Cerebellar cortex (tissue), 1 donor: ENCODE measurements at places on chromosomes 5 and 9.

DNA sequence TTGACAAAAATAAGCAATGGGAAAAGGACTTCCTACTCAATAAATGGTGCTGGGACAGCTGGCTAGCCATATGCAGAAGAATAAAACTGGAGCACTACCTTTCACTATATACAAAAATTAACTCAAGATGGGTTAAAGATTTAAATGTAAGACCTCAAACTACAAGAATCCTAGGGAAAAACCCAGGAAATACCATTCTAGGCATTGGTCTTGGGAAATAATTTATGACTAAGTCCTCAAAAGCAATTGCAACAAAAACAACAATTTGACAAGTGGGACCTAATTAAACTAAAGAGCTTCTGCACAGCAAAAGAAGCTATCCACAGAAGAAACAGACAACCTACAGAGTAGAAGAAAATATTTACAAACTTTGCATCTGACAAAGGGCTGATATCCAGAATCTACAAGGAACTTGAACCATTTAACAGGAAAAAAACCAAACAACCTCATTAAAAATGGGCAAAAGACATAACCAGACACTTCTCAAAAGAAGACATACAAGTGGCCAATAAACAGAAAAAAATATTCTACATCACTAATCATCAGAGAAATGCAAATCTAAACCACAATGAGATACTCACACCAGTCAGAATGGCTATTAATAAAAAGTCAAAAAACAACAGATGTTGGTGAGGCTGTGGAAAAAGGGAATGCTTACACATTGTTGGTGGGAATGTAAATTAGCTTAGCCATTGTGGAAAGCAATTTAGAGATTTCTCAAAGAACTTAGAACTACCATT lies 75.2 kb upstream of the CPEB4 start:
- DNase-seq: no peak

DNA sequence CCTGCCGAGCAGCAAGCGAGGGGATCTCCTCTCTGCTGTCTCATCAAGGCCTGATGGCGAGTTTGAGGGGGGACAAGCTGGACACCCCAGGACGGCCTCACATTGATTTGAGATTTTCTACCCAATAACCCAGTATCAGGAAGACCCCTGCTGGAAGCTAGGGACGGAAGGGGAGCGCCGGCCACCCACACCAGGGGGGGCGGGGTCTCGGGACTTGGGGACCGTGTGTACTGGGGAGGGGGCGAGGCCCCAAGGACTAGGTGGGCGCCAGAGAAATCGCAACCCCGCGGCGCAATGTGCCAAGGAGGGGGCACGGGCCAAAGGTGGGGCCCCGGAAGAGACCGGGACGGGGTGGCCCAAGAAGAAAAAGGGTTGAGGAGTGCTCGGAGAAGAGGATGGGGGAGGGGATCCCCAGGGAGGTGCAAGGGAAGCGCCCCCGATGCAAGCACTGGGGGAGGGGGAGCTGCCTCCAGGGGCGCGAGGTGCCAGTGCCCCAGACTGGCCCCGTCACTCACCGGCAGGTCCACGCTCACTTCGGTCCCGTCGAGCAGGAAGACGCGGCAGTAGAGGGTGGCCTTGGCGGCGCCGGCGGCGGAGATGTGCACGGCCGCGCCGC lies 1.1 kb downstream of the EPB41L4B start:
- DNase-seq: no peak

GRCh38 chr9:124624735-124624992 lies 117.5 kb upstream of the NR5A1 start:
- peak; percentile 96 for DNase-seq

DNA sequence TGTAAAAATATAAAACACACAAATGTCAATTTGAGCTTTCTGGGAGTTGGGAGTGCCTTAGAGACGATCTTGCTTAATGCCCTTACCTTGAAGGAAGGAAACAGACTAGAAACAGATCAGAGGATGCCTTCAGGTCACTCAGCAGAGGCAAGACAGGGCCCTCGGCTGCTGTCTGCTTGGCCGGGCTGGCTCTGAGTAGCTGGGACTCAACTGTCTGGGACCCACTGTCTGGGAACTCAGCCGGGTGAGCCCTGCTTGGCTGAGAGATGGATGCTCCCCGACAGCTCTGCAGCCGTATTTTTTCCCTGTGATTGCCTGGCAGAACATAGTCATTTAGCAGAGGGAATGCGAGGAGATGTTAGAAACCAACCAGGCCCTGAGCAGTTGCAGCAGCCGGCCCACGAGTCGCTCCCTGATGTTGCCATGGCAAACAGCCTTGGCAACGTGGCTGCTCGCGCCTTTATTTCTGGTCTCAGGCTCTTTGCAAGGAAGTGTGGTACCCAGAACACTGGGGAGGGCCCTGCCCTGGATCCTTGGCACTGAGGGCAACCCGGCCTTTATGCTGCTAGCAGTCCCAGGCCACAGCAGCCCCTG lies 10.9 kb downstream of the PPARGC1B start:
- peak; percentile 65 for DNase-seq

DNA sequence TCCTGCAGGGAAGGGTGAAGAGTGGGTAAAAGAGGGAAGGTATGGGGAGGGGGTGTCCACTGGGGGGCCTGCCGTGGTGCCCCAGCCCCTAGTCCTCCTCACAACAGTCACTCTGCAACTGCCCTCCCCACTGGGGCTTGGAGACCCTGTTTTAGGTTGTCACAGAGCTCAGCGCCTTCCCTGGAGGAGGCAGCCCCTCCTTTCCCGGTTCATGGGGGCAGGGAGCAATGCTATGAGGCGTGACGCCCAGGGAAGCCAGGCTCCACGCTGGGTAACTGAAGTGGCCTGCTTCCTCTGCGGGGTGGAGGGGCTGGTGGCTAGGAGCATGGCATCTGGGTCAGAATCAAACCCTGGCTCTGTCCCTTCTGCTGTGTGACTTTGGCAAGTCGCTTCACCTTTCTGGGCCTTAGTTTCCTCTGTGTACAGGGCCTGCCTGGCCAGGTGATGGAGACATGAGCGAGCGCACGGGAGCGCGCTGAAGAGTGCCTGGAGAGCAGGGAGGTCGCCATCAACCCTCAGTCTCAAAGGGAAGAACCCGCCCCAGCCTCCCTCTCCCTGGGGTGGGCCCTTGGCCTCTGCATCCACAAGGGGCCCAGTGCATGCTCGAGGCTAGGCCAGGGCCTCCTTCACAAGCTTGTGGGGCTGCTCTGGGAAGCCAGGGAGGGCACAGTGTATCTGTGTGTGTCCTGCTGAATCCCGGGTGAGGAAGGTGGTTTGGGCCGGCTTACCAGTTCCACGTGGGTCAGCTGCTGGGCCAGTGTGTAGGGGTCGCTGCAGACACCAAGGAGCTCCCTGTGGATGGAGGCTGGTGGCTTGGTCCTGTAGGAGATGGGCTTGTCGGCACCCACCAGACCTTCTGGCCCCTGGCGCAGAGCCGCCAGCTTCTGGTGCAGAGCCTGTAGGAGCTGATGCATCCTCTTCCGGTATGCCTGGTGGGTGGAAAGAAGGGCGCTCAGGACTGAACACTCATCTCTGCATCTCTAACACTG lies 56.4 kb upstream of the RNF130 start:
- DNase-seq: no peak

DNA sequence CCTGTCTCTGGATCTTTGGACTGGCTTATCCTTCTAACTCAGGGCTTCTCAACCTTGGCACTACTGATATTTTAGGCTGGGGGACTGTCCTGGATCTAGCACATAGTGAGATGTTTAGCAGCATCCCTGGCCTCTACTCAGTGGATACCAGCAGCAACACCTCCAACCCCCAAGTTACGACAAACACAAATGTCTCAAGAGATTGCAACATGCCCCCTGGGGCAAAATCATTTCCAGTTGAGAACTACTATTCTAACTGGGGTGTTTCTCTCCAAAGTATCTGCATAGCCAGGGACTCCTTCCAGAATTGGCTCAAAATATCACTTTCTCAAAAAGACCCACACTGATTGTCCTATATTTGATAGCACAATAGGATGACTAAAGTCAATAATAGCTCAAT lies 7.2 kb upstream of the TLR4 start:
- DNase-seq: no peak

GRCh38 chr5:37896159-37896558 lies 56.3 kb upstream of the GDNF start:
- DNase-seq: no peak

- no peak for DNase-seq
Observed at GRCh38 chr9:37200433-37201005, 80.1 kb downstream of the ZCCHC7 start.

- DNase-seq: no peak
Observed at GRCh38 chr5:119217183-119217582, 138.6 kb upstream of the TNFAIP8 start.

DNA sequence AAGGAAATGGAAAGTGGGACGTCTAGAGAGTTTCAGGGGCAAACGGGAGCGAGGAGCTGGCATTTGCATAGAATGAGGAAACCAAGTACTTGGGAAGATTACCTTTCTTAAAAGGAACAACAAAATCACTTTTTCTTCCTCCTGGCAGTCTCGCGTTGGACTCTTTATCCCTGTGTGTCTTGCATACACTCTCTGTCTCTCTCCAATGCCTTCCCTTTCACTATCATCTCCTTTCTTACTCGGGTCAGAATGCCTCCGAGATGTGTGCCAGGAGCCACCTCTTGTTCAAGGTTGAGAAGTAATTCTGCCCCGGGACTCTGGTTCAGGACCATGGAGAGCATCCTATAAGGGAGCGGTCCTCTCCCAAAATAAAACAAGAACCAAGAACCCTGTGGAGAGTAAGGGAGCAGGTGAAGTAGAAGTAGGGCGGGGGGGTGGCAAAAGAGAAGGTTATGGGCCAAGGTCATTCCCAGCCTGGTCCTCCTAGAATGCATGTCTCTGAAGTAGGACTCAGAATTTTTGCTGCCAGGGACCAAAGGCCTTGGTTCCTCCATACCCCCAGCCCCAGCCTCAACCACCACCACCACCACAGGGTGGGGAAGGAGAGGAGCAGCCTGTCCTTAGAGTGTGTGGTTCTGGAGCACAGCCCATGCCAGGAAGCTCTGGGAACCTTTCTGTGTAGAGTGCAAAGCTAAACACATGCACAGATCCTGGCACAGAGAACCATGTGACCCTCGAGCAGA lies 72.1 kb upstream of the ARAP3 start:
- DNase-seq: no peak

DNA sequence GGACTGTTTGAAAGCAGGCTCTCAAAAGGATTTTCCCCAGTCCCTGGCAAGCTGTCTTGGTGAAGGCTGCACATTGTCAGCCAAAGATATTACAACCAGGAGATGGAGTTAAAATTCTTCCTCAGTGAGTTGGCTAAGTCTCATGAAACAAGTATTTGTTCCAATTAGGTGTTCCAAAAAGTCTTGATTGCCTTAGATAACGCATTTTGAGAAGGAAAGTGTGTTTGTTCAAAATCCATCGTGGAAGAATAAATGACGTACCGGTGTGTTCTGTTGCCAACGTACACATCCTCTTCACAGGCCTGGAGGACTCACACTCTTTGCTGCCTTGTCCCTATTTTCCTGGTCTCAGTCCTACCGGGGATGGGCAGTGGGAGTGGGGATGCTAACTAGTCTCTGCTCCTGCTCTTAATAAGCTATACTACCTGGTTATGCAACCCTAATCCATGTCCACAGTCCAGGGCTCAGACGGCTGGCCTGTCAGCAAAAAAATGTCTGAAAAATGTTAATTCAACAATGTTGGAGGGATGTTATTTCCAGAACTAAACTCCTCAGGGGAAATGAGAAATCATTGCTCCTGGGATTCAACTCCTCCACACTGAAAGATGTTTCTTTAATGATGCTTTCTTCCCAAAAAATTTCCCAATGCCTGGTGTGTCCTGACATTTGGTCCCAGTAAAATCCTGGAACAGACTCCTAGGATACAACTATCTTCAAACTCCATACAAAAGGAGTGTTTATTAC lies 175.3 kb upstream of the KLF9 start:
- no peak for DNase-seq

DNA sequence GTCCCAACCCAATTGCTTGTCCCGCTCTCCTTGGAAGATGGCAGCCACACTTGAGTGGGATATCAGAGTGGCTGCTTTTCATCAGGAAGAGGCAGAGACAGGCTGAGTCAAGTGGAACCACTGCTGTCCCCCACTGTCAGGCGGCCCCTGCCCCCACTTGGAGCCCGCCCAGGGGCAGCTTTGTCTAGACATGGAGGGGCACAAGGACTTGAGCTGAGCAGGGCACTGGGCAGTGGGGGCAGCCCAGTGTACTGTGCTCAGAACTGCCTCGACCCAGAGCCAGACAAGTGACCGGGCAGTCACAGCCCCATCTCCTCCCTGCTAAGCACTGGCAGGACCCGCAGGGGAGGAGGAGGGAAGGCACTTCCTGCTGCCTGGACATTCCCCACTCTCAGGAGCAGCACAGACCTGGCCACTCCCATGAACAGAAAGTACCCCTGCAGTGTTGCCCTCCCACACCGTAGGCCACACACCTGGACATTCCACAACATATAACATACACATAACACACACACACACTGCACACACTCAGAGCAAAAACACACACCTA lies 91.0 kb downstream of the MRPL36 start:
- no peak for DNase-seq

GRCh38 chr5:78527054-78527859 lies 121.3 kb downstream of the LHFPL2 start:
- DNase-seq: no peak

- no peak for DNase-seq
Observed at GRCh38 chr5:31815376-31815775, 176.4 kb downstream of the PDZD2 start.

DNA sequence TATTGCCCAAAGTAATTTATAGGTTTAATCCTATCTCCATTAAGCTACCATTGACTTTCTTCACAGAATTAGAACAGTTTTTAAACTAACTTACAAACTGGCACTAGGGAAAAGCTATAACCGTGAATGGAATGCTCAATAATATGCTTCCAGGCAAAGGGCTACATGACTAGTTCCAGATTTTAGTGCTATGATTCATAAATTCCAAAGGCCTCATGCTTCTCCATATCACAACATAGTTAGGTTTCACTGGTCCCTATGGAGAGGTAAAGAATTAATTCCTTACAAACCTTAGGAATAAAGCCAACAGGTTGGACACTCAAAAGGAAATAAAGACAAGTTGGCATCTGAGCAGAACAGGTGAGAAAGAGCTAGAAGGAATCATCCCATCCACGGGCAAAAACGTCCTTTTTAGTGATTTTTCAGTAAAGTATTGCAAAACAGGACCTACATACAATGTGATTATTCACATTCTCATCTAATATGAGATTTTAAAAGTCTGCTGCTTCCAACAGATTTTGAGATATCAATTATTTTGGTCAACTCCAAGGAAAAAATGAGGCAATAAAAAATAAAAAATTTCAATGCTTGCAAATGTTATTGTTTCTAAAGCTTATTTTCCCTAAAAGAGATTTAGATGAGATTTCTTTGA lies 97.0 kb upstream of the TARS1 start:
- DNase-seq: no peak

GRCh38 chr5:55713871-55714270 lies 1.7 kb upstream of the SLC38A9 start:
- no peak for DNase-seq

DNA sequence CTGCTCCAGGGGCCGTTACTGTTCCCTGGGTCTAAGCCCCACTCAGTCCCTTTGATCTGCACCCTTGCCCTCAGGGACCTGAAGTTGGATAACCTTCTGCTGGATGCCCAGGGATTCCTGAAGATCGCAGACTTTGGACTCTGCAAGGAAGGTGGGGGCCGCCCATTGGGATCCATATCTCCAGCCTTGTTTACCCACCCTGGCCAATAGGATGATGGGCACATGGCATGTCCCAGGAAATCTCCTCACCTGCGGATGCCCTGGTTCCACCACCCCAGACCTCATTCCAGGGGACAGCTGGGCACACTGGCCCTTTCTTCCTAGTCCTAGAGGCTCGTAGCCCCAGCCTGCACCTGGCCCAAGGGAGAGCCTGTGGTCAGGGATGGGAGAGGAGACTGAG lies 5.5 kb downstream of the ZDHHC12 start:
- no peak for DNase-seq

- no peak for DNase-seq
Observed at GRCh38 chr5:138662599-138662998, 87.4 kb upstream of the HSPA9 start.

GRCh38 chr5:109589239-109589638 lies 100.5 kb upstream of the MAN2A1 start:
- DNase-seq: no peak
